ENCODE measurements at places on chromosomes 4 and X.
A peak's percentile ranks its signal among the peaks of the same experiment; 100 is the strongest.

DNA sequence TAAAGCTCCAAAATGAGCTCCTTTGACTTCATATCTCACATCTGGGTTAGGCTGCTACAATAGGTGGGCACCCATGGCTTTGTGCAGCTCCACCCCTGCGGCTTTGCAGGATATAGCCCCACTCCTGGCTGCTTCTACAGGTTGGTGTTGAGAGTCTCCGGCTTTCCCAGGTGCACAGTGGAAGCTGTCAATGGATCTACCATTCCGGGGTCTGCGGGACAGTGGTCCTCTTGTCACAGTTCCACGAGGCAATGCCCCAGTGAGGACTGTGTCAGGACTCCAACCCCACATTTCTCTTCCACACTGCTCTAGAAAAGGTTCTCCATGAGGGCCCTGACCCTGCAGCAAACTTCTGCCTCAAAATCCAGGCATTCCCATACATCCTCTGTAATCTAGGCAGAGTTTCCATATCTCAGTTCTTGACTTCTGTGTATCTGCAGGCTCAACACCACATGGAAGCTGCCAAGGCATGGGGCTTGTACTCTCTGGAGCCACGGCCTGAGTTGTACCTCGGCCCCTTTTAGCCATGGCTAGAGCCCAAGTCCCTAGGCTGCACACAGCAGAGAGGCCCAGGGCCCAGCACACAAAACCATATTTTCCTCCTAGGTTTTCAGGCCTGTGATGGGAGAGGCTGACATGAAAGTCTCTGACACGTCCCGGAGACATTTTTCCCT is 342.8 kb downstream of the FAM47B start:
- no peaks in the 10 kb centered on the region for H3K4me1 ChIP-seq
- no peak overlapping the region for H3K27ac ChIP-seq
- H3K36me3 ChIP-seq: no peaks in the 10 kb centered on the region
- H3K27me3 ChIP-seq: no peaks in the 10 kb centered on the region
- DNase-seq: no peak

DNA sequence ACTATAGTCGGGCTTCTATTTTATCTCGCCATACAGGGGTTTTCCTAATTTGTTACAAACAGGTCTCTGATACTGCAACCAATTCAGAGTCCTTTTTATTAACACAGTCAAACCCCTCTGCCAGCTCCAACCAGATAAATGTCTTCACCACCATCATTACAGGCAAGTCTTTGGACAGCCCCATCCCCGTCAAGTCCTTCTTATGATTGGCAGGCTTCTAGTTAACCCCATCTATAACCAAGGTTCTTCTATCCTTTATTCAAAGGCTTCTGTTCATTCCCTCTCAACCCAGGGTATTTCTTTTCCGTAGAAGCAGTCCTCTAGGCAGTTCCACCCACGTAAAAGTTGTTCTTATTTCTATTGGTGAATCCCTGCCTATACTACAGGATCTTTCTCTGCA is 29.9 kb upstream of the FOXR2 start:
- no peaks in the 10 kb centered on the region for H3K36me3 ChIP-seq
- no peaks in the 10 kb centered on the region for H3K27me3 ChIP-seq
- peak overlapping the region; percentile 81 for H3K27ac ChIP-seq
- H3K4me1 ChIP-seq: no peaks in the 10 kb centered on the region

DNA sequence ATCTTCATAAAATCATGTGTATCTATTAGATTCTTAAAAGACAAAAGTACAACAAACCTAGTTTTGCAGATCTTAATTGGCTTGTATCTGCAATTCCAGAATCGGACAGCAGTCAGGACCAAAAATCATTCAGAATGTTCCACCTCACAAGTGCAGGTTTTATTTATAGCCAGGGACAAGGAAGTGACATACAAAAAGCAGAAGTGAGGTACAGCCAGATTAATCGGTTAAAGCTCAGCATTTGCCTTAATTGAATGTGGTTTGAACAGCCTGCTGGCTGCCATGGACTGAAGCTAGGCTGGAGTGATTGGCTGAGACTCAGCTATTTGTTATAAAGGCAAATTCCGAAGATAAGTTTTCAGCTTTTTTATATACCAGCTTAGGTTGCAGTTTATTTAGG is 932.6 kb downstream of the C4orf33 start:
- no peaks in the 10 kb centered on the region for H3K36me3 ChIP-seq
- H3K27ac ChIP-seq: no peak overlapping the region
- H3K4me1 ChIP-seq: no peaks in the 10 kb centered on the region
- DNase-seq: no peak
- H3K27me3 ChIP-seq: no peaks in the 10 kb centered on the region

GRCh38 chr4:75327804-75328512 is 186.2 kb downstream of the RCHY1 start:
- H3K4me1 ChIP-seq: no peaks in the 10 kb centered on the region
- no peak overlapping the region for H3K27ac ChIP-seq
- H3K4me3 ChIP-seq: no peak overlapping the region
- no peaks in the 10 kb centered on the region for H3K36me3 ChIP-seq

DNA sequence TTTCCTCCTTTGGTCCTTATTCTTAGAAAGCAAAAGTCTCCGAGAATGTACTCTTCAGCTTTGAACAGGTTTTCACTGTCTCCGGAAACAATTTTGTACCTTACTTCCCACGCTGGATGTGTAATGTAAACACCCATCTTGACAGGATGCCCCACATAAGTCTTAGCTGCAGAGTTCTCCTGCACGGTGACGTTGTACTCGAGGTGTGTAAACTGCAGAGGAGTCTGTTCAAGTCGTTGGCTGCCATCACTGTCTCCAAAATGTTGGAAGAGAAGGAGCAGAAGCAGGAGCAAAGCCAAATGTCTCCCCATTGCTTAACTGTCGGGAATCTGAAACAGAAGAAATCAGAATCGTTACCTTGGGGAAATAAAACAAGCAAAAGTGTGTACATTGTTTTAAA is 14.1 kb downstream of the FAT1 start:
- peaks cover 5% of the 10 kb centered on the region for H3K36me3 ChIP-seq
- no peaks in the 10 kb centered on the region for H3K4me1 ChIP-seq
- no peak overlapping the region for H3K27ac ChIP-seq
- DNase-seq: no peak

DNA sequence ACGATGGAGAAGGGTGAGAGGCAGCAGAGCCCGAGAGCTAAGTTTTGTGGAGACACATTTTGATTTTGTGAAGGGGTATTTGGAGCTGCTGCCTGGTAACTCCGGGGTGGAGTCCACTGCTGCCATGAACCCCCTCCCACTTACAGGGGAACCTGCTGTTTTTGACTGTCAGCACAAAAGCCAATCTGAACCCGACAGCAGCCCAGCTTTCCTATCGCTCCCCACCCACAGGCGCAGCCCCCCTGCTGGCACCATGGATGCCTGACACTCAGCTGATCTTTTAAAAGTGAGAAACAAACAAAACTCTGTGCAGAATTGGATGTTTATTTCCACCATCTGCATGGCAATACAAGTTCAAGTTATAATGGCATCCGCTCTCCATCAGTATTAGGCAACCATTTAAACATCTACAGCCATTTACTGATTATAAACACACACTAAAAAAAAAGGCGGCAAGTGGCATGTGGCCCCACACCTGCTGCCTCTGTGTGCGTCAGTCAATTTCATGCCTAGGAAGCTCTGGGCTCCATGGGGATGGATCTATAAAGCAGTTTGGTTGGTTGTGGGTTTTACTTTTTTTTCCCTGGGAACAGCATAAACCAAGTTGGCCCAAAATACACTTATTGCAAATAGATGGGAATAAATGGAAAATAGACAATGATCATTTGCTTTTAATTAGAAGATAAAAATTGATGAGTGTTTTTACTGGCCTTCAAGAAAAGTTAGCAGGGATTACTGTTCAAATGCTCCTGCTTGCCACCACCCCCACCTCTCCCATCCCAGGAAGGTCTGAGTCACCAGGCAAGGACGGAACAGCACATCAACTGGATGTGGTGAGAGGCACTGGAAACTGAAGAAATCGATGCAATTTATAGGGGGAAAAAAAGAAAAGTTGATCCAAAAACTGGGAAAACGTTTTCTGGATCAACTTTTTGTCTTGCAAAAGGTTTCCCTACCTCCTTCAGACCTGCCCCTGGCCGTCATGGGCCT is 46.0 kb downstream of the SEPSECS start:
- no peak for DNase-seq
- no peaks in the 10 kb centered on the region for H3K36me3 ChIP-seq
- no peaks in the 10 kb centered on the region for H3K4me1 ChIP-seq
- H3K27ac ChIP-seq: no peak overlapping the region
- H3K27me3 ChIP-seq: no peaks in the 10 kb centered on the region
- no peak overlapping the region for H3K4me3 ChIP-seq

DNA sequence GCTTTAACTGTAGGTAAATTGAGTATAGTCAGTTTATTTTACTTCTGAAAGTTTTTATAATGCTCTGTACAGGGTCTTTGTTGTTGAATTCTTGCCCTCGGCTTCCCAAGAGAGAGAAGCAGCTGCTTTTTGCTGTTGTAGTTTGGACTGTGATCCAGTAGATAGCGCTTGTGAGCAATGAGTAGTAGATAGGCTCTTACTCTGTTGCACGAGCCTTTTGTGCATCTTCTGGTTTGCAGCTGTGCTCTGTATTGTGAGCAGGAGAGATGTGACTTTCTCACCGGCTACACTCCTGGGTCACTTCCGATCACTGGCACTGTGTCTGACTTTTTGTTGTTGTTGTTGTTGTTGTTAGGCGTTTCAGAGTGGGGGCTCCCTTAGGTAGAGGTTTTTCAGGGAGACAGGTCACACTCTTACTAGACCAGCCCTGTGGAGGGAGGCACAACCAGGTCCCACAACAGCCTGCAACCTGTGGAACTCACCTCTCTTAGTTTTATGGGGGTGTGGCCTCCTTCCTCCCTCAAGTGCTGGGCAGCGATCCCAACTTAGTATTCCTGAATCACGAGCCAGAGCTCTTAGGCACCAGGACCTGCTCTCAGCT is 822.1 kb upstream of the GALNTL6 start:
- DNase-seq: peak; percentile 17
- H3K4me1 ChIP-seq: no peaks in the 10 kb centered on the region
- no peak overlapping the region for H3K4me3 ChIP-seq
- no peaks in the 10 kb centered on the region for H3K36me3 ChIP-seq
- no peak overlapping the region for H3K27ac ChIP-seq
- no peaks in the 10 kb centered on the region for H3K27me3 ChIP-seq

DNA sequence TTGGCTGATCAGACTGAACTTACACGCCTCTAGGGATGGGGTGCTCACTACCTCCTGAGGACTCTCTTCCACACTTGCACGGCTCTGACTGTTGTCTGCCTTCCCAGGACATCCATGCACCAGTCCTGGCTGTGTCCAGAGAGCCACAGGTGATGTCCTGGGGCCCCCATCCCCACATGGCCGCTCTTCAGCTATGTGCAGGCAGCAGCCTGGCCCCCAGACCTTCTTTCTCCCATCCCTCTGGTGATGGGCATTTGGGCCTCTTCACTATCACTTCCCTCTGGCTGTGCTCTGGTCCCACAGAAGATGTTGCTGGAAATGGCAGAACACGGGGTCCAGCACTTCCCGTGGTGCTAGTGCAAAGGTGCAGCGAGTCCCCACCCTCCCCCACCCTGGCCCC is 40.9 kb upstream of the HMX1 start:
- H3K27me3 ChIP-seq: no peaks in the 10 kb centered on the region
- no peaks in the 10 kb centered on the region for H3K4me1 ChIP-seq
- peak overlapping the region; percentile 34 for H3K27ac ChIP-seq
- no peak overlapping the region for H3K4me3 ChIP-seq
- no peaks in the 10 kb centered on the region for H3K36me3 ChIP-seq
- peak; percentile 36 for DNase-seq

DNA sequence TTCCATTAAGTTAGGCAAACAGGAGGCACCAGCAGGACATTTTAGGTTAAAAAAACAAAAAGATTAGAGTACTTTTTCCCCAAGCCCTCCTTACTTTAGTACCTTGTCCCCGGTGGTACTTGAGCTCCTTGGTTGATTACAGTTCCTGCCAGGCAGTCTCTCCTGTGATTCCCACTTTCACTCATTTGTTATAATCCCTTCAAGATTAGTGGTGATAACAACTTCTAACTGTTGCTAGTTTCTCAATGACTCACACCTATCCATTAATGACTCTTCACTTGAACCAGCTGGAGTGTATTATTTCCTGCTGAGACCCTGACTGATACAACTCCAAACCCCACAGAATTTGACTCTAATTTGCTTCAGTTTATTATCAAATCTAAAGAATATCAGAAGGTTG is 765.0 kb upstream of the DIAPH2 start:
- no peak overlapping the region for H3K27ac ChIP-seq
- H3K27me3 ChIP-seq: no peaks in the 10 kb centered on the region
- H3K4me3 ChIP-seq: no peak overlapping the region
- no peaks in the 10 kb centered on the region for H3K36me3 ChIP-seq

GRCh38 chr4:4422856-4423499 is 36.1 kb downstream of the NSG1 start:
- no peak overlapping the region for H3K4me3 ChIP-seq
- no peak overlapping the region for H3K27ac ChIP-seq
- peaks cover 46% of the 10 kb centered on the region for H3K36me3 ChIP-seq
- DNase-seq: no peak
- H3K27me3 ChIP-seq: no peaks in the 10 kb centered on the region
- H3K4me1 ChIP-seq: no peaks in the 10 kb centered on the region

GRCh38 chr4:48907706-48908477 is 1.3 kb upstream of the OCIAD2 start:
- H3K27ac ChIP-seq: no peak overlapping the region
- H3K4me1 ChIP-seq: peaks cover 17% of the 10 kb centered on the region
- H3K27me3 ChIP-seq: no peaks in the 10 kb centered on the region
- no peak for DNase-seq
- no peak overlapping the region for H3K4me3 ChIP-seq
- peaks cover 12% of the 10 kb centered on the region for H3K36me3 ChIP-seq

GRCh38 chr4:165326831-165327210 is 648 bp upstream of the MSMO1 start:
- H3K4me1 ChIP-seq: peaks cover 6% of the 10 kb centered on the region
- peak overlapping the region; percentile 80 for H3K27ac ChIP-seq
- peak; percentile 41 for DNase-seq
- H3K36me3 ChIP-seq: peaks cover 26% of the 10 kb centered on the region
- H3K27me3 ChIP-seq: no peaks in the 10 kb centered on the region

- no peak for DNase-seq
- no peak overlapping the region for H3K4me3 ChIP-seq
- H3K27ac ChIP-seq: no peak overlapping the region
- H3K36me3 ChIP-seq: no peaks in the 10 kb centered on the region
Observed at GRCh38 chr4:58740897-58741296, 1630.7 kb upstream of the IGFBP7 start.

- no peak overlapping the region for H3K4me3 ChIP-seq
- no peaks in the 10 kb centered on the region for H3K4me1 ChIP-seq
- H3K36me3 ChIP-seq: no peaks in the 10 kb centered on the region
- DNase-seq: no peak
- no peak overlapping the region for H3K27ac ChIP-seq
Observed at GRCh38 chr4:109319156-109319555, 16.7 kb upstream of the COL25A1 start.
